ENCODE measurements at places on chromosomes 16 and 17. TPM values are rescaled to one million over a fixed set of nuclear protein-coding genes. Genes with fewer than 3 reads are reported as not detected.

The TNP2 gene
- total RNA-seq, result not detected

The SAMD14 gene
- 1.0 TPM for total RNA-seq

The SOST gene
- total RNA-seq, result not detected

The ST6GALNAC1 gene
- total RNA-seq, result not detected

The ACSF2 gene
- total RNA-seq, result 12.3 TPM

The EARS2 gene
- 20.2 TPM for total RNA-seq

The RRN3 gene
- total RNA-seq, result 23.4 TPM

The SCNN1G gene
- not detected for total RNA-seq

The C16orf89 gene
- 0.17 TPM for total RNA-seq

The PRSS27 gene
- total RNA-seq, result 0.74 TPM

The KRTAP1-1 gene
- total RNA-seq, result not detected

The CCL4L2 gene
- total RNA-seq, result not detected

The PRSS53 gene
- total RNA-seq, result 2.1 TPM

The SSTR5 gene
- total RNA-seq, result not detected

The MARVELD3 gene
- total RNA-seq, result not detected

Data from bronchus fibroblast of lung (primary cell).